ENCODE measurements at places on chromosomes 6 and 20.

DNA sequence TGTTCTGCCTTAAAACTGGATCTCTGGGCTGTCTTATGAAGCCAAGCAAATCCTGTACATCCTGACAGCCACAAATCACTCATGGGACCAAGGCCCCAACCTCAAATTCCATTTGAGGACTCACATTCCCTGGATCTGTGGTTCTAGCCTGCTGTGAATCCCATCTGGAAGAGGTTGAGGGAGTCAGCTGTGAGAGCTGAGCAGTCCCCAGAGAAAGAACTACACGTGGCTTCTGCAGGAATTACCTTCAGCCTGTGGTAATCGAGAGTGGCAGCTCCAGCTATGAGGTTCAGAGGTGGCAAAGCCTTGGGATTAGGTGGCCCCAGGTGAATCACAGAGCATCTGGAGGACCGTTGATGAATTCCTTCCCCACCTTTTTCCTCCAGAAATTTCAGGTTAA is 245.2 kb downstream of the SLC24A3 start:
- DNase-seq = no peak

DNA sequence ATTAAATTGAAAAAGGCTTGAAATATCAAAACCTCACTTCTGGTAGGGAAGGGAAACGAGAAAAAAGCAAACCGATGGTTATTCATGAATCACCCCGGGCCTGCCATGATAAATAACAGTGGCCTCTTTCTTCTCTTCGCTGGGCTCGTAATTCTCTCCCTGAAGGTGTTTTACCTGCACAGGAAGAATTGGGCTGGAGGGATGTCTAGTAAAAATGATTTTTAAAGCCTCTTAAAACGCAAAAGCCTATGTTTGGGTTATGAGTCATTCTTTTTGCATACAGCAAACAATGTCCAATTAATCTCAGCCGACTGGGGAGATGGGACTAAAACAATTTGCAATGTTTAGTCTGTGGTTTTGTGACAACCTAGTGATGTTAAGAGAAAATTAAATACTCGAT is 16.8 kb downstream of the LINC00237 start:
- no peak for DNase-seq

DNA sequence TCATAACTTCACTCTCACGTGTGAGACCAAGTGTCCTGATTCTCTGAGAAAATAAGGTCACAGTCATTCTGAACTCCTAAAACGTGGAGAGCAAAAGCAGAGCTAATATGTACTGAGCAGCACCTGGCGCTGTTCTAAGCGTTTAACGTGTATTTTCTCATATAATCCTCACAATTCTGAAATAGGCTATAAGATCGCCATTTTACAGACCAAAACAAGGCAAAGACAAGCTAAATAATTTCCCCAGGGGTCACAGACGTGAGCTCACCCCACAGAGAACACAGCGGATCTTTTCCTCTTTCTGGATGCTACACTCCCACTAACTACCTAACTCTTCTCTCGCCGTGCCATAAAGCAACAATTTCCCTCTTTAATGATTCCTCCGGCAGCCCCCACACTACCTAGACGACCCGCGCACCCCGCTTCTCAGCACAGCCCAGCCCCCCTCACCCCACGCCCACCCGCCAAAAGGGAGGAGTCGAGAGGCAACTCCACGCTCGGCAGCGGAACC is 636 bp downstream of the SUPT3H start:
- no peak for DNase-seq

GRCh38 chr6:148771896-148772554 is 25.2 kb downstream of the UST start:
- no peak for DNase-seq

DNA sequence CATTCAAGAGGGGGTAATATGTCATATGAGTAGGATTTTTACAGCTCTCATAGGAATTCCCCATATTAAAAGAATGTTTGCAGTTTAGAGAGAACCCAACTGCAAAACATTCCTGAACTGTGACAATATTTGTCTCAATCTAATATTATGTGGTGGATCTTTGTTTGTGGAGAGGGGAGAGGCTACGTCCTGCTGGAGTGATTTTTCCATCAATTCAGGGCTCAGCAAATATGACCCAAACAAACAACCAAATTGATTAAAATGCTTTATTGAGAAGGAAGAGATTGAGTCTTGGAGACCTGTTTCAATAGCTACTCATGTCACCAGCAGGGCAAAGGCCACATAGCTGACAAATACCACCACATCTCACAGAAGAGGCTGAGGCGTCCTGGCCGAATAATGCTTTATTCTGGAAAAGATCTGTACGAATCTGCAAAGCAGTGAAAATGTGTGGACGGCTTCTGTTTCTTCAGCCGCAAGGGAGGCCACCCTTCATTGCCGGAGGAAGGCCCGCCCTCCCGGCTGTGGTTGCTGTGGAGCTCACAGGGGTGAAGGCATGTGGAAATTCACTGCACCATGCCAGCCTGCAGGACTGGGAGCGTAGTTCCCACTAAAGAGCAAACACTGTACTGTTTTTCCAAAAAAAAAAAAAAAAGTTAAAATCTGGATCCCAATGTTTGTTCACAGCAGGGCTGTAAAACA is 89.7 kb upstream of the QKI start:
- no peak for DNase-seq

GRCh38 chr6:80366051-80366450 is 259.6 kb downstream of the BCKDHB start:
- no peak for DNase-seq

- no peak for DNase-seq
Measured at GRCh38 chr6:4635666-4636065, 140.5 kb upstream of the CDYL start.

GRCh38 chr6:3331971-3332370 is 73.2 kb downstream of the PSMG4 start:
- no peak for DNase-seq

GRCh38 chr20:14062786-14063185 is 67.5 kb downstream of the MACROD2 start:
- DNase-seq = no peak

- DNase-seq = peak; percentile 72
Measured at GRCh38 chr6:36914227-36914794, 28.6 kb downstream of the C6orf89 start.

DNA sequence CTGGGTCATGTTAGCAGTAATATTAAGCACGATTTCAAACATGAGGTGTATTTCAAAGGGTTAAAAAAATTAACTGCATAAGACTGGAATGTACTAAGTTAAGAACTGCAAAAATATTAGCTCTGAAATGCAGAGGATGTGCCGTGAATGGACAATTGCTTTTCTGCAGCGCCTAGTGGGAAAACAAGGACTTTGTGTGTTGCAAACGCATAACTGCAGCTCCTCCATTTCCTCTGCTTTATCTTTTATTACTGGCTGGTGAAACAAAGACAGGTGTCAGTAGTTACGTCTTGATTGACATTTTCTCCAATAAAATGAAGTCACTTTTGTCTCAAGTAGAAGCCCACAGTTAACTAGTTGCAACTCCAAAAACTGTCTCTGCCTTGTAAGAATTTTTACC is 1.7 kb downstream of the PDE7B start:
- no peak for DNase-seq

DNA sequence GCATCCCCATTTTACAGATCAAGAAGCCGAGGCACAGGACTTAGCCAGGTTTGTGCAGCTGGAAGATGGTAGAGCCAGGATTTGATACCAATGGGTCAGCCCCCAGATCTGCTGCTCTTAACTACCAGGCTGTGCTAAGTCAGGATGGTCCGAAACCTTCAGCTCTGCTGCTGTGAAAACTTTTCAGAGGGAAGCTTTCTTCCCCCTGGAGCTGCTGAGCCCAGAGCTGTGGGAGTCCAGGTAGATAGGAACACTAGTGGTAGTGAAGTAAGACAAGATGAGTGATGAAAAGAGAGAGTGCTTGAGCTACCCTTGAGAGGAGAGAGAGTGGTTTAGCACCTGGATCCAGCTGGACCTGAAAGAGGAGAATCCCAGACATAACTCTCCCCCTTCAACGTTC is 230.8 kb downstream of the CDH4 start:
- no peak for DNase-seq

- no peak for DNase-seq
Measured at GRCh38 chr20:51185277-51185676, 162.4 kb upstream of the KCNG1 start.

- DNase-seq = no peak
Measured at GRCh38 chr20:46743088-46743487, 33.6 kb downstream of the SLC2A10 start.

DNA sequence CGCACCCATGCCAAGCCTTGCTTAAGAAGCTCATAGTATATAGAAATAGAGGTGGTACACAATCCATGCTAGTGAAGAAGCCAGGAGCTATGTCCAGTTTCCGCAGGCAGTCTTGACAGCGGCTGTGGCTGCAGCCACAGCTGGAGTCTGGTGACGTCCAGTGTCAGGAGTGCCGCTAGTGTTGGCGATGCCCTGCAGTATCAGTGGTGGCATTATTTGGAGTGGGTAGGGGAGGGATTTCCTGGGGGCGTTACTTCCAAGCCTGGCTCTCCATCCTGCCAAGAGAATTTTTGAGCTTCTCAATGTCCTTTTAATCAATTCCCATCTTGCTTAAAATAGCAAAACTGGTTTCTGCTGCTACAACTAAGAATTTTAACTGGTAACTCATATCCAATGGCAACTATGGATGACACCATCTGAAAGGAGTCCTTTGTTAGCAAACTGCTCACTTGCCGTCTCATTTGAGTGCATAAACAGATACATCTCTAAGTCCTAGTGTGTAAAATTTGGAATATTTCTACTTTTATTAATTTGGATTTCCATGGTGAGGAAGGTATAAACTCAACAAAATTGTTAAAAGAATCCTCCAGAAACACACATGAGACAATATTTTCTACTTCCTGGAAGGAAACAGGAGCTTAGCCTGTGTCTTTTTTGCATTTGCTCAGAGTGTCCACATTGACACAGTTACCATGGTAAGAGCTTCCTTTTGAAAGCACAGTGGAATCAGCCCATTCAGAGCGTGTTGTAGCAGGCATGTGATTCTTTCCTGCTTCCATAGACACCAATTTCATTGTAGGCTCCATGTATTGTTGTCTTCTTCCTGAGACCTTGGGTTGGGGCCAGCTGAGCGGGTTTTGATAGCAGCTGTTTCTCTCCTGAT is 44.6 kb upstream of the PXDC1 start:
- no peak for DNase-seq

- no peak for DNase-seq
Measured at GRCh38 chr6:22476811-22477390, 92.5 kb upstream of the HDGFL1 start.

GRCh38 chr20:54650052-54650719 is 174.8 kb downstream of the DOK5 start:
- no peak for DNase-seq

DNA sequence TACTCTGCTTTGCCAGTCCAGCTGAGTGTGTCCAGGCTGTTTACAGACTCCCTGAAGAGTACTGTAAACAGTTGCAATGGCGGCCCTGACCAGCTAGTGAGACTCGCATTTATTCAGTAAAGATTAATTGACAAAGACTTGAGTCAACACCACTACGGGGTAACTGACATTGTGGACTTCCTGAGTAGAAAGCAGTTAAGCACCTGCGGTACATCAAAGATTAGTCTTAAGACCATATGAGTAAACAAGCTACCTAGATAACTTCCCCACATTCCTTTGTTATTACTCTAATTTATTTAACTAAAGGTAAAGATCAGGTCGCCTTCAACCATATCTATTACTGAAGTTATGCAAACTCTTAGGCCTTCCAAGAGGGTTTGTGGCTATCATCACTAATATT is 12.6 kb downstream of the VPS52 start:
- no peak for DNase-seq

- no peak for DNase-seq
Measured at GRCh38 chr20:38143646-38144554, 21.2 kb downstream of the TGM2 start.

GRCh38 chr6:151719070-151719469 is 88.4 kb upstream of the ESR1 start:
- DNase-seq = no peak

- DNase-seq = no peak
Measured at GRCh38 chr20:41299899-41300298, 17.6 kb downstream of the ZHX3 start.

DNA sequence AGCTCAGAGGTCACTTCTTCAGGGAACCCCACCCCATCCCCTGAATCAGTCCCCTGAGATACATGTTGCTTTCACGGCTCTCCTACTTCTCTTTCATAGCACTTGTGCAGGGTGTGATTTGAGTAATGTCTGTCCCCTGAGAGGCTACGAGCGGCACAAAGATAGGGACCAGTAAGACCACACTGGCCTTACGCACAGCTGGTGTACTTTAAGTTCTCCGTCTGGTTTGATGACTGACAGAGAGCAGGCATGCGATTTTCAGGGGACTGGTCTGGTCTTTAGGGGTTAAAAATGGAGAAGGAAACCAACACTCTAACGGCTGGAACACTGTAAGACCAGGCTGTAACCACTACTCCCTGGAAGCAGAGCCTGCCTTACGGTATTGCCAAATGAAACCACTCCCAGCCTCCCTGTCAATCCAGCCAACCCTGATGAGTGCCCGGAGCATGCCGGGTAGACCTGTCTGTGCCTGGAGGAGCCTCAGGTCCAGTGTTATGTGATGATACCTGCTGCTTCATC is 47.1 kb downstream of the ELMO2 start:
- DNase-seq = no peak

- peak; percentile 78 for DNase-seq
Measured at GRCh38 chr6:89298680-89299465, 16.2 kb downstream of the GABRR2 start.

DNA sequence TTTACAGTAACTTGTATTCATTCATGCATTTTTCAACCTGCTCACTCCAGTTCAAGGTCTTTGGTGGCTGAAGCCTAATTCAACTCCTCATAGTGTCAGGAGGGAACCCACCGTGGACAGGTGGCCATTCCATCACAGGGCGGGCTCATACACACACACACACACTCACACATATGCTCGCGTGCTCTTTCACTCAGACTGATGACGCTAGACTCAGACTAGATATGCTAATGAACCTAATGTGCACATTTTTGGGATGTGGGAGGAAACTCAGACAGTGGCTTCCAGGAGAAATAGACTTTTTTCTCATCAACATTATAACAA is 56.7 kb downstream of the TRIM27 start:
- DNase-seq = no peak

- DNase-seq = peak; percentile 73
Measured at GRCh38 chr6:3226481-3227362, 731 bp downstream of the TUBB2B start.

GRCh38 chr6:37021356-37022129 is 16.1 kb downstream of the FGD2 start:
- DNase-seq = peak; percentile 85

GRCh38 chr6:6037179-6037578 is 30.5 kb upstream of the NRN1 start:
- no peak for DNase-seq

DNA sequence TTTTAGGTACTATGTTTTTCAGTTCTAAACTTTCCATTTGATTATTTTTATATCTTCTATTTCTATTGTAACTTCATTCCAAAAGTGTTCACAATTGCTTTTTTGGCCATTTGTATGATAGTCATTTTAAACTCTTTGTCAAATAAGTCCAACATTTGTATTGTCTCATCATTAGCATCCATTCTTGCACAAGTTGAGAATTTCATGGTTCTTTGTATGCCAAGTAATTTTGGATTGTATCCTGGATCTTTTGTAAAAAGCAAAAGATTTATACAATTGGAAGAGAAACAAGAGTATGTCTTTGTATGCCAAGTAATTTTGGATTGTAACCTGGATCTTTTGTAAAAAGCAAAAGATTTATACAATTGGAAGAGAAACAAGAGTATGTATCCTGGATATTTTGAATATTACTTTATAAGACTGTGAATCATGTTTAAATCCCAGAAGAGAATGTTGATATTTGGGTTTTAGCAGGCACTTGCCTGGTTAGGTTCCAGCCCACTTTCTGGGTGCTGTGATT is 36.9 kb upstream of the NT5E start:
- DNase-seq = no peak

GRCh38 chr6:47239546-47239945 is 70.2 kb downstream of the TNFRSF21 start:
- DNase-seq = no peak

All from activated effector memory CD4-positive, alpha-beta T cell treated with anti-CD3 and anti-CD28 coated beads, Interleukin-2, amount 50 U/mL, for 16 hours (primary cell).